ENCODE measurements at places on chromosomes 11 and 22. TPM values are rescaled to one million over a fixed set of nuclear protein-coding genes. Genes with fewer than 3 reads are reported as not detected.

FKBP2 gene
- total RNA-seq, result 34.3 TPM

PHOX2A gene
- total RNA-seq, result not detected

EIF4ENIF1 gene
- 15.4 TPM for total RNA-seq

SLC22A6 gene
- total RNA-seq, result not detected

MMP8 gene
- total RNA-seq, result not detected

CHRNA10 gene
- 1.1 TPM for total RNA-seq

PANX2 gene
- total RNA-seq, result 0.90 TPM

SERHL2 gene
- total RNA-seq, result 2.2 TPM

SULT4A1 gene
- 0.49 TPM for total RNA-seq

LARGE2 gene
- not detected for total RNA-seq

SESN3 gene
- total RNA-seq, result 48.8 TPM

SLC5A4 gene
- total RNA-seq, result not detected

PTGDR2 gene
- total RNA-seq, result not detected

MRGPRX3 gene
- not detected for total RNA-seq

GAB4 gene
- total RNA-seq, result not detected

OR2D2 gene
- not detected for total RNA-seq

Measured in fibroblast of the aortic adventitia (primary cell).